ENCODE measurements at places on chromosomes 4 and X.

- DNase-seq, result peak; percentile 24
Observed at GRCh38 chr4:40719008-40719623, 30.6 kb upstream of the NSUN7 start.

DNA sequence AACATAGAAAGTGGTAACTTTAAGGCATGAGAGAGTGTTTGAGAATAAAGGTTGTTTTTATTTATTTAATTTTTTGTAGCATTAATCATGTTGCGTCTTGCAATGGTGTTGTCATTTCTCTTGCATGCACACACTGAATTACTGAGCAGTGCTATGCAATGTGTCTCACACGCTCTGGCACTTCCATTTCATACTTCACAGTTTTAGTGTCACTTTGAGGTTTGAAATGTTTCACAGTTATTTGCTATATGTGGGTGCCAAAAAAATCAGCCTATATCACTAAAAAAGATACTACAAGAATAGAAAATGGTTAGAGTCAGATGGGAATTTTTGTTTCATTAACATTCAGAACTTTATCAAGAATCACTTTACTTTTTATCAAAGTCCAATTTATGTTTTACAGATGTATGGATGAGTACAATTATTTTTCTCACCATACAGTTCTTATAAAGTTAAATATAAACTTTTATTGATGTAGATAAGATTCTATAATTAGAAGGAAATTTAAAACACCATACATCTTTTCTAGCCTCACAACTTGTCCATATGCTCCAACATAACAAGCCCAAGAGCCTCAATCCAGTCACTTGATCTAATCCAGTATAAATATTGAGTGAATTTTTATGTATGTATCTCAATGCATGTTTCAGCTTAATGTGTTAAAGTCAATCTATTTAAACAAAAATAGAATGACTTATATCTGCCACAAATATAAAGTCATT, 114.0 kb downstream of the IQCM start:
- DNase-seq, result no peak

GRCh38 chrX:132375941-132376340, 112.9 kb downstream of the MBNL3 start:
- no peak for DNase-seq

- DNase-seq, result peak; percentile 36
Observed at GRCh38 chr4:119314356-119314755, 7.6 kb downstream of the FABP2 start.

- DNase-seq, result no peak
Observed at GRCh38 chr4:27397886-27398285, 537.2 kb downstream of the STIM2 start.

- no peak for DNase-seq
Observed at GRCh38 chr4:118356731-118357130, 3.9 kb upstream of the PRSS12 start.

DNA sequence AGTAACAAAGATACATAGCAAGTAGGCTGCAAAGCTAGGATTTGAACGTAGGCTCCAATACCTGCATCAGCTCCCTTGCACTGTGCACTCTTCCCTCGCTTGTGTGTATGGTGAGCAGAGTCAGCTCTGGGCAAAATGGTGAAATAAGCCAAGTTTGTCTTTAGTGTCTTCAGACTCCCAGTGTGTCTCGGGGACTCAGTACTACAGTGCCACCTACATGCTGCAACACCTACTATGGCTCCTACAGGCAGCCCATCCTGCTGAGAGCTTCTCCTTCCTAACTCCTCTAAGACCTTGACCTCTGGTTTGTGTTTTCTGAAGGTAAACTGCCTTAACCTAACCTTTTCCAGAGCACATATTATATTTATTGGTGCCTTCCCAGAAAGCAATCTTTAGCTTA, 42.5 kb downstream of the RTL9 start:
- DNase-seq, result no peak

- no peak for DNase-seq
Observed at GRCh38 chr4:35926788-35927187, 317.5 kb downstream of the ARAP2 start.

GRCh38 chr4:91622925-91623602, 680.7 kb upstream of the GRID2 start:
- no peak for DNase-seq

DNA sequence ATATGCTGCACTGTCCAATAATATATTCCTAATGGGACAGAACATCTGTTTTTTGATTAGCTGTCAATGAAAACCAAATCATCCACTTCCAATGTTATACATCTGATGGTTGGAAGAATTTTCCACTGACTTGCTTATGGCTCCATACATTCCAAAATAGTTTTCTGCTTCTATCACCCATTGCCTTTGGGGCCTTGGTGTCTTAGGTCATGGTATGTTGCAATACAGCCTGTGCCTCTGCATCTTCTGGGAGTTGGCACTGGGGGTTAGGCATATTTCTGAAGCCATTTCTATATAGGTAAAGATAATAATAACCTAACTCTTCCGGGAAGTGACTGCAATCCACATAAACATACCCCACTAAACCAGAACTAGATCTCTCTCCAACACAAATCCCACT, 53.2 kb upstream of the NR3C2 start:
- no peak for DNase-seq

- no peak for DNase-seq
Observed at GRCh38 chr4:70734168-70734954, 12.6 kb downstream of the RUFY3 start.
